ENCODE measurements at places on chromosomes 4 and X.

DNA sequence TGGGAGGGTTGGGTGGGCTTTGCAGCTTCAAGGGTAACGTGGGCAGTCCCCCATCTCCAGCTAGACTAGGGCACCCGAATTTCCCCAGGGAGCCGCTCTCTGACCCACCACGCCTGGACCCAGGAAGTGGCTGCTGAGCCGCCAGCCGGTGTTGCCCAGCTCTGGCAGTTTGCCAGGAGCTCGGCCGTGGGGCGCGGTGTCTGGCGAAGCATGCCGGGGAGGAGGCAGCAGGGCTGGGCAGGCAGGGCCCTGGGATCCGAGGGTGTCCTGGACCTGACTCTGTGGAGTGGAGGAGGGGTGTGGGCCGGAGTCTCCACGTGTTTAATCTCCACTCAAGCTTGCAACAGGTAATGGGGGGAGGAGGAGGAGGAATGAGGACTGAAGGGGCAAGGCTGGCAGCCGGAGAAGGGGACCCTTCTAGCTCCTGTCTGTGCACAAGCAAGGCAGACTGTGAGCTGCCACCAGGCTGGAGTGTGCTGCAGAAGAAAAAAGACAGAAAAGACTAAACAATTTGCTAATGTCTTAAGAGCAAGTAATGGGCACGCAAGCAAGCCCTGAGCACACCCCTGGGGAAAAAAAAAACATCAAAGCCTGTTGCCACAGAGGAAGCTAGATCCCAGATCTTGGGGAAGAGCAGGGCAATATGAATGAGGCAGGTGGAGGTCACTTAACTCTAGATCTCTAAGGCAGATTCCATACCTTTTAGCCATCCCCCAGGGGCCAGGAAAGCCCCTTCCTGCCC lies 2.4 kb downstream of the LONRF3 start:
- DNase-seq, result no peak

DNA sequence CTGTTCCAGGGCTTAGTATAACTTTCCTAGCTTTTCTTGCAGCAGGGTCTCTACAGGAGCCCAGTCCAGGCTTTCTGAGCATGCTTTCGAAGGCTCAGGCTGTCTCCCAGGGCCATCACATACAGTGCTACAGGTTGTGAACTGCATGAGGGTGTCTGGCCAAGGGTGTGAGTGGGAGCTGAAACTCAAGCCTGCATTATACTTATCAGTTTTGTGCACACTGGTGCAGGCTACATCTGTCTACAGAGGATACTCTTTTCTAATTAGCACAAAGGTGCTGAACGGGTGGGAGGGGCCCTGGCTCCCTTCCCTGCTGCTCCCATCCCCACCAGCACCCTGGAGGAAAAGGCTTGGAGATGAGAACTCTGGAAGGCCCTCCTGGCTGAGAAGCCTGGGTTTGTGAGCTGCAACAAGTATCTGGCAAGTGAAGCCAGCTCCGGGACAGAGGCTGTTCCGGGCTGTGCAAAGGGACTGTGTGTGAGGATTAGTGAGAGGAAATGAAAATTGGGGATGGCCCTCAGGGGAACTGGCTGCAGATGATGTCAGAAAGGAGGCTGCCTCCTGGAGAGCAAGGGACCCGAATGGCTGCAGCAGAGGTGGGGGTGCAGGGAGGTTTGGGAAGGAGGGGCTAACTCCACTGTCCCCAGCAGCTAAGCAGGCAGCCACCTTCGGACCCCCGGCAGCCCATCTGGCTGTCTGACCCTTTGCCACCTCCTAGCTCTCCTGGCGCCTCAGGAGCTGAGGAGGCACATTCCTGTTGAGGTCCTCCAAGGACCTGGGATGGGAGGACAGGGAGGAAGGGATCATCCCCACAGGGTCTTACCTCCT lies 68.5 kb downstream of the EFNB1 start:
- DNase-seq, result no peak

DNA sequence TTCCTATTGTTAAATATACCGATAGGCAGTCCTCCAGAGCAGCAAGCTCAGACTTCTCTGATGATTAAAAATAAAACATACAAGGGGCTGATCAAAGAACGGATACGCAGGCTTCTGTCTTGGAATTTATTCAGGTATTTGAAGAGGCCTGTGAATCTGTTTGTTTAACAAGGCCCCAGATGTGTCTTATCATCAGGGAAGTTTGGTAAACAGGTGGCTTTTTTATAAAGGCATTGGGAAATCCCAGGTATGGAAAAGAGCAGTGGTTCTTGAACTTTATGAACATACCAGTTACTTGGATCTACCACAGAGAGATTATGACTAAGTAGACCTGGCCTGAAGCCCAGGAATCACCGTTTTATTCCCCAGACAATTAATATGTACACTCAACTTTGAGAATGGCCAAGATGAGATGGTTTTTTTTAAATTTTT lies 47.9 kb downstream of the SOWAHB start:
- DNase-seq, result peak; percentile 96

- DNase-seq, result peak; percentile 65
These were observed 44.5 kb upstream of the TRIM2 start for GRCh38 chr4:153159728-153160221.

DNA sequence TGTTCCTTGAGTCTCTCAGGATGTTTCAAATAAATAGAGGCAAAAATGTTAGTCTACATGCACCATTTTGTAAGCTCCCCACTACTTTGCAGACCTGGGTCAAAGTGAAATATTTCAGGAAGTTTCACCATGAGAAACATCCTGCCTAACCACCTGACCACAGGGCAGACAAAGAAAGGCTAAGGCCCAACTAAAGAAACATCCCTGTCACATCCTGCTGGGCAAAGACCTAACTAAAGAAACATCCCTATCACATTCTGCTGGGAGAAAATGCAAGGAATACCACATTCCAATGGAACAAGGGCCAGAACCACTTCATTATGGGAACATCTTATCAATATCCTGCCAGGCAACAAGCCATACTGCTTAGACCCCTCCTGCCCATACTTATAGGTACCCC lies 1303.4 kb downstream of the TECRL start:
- no peak for DNase-seq

DNA sequence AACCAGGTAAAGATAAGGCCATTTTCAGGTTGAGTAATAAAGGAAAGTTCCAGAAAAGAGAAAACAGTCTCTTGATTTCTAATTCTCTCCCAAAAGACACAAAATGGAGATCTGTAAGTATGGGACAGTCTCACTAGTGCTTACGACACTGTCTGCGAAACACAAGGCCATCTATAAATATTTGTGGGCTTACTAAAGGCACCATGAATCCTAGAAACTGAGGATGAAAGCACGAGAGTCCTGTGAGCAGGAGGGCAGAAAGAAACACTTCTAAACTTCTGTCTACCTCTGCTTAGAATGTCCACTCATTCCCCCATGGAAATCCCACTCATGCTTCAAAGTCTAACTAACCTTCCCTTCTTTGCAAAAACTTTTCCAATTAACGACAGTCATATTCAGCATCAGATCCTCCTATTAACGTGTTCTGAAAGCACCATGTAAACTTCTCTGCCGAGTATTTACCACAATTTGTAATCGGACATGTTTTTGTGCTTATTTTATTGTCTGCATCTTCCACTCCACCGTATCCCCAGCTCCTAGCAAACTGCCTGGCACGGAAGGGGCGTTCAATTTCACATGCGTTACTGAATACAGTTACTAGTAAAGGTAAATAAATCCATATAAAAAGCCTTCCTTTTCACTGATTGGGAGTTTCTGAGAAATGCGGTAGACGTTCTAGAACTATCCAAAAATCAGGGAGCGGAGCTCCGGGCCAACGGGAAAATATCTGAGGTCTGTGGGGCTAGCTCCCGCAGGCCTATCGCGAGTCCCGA lies 665 bp downstream of the PSMD10 start:
- DNase-seq, result no peak

- DNase-seq, result no peak
These were observed 69.8 kb upstream of the LONRF3 start for GRCh38 chrX:118904664-118905063.

DNA sequence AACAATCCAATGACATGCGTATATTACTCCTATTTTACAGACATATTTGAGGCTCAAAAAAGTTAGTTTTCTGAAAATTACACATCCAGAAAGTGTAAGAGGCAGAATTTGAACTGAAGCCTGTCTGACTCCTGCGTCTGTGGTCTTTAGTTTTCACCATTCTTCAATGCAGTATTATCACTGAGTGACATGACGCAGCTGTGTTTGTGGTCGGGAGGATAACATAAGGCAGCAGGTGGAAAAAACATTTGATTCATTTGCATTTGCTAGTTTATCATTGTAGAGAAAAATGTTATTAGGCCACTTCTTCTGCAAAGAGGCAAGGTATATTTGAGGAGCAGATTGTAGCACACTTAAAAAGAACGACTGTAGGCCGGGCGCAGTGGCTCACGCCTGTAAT lies 186.7 kb downstream of the TENM3 start:
- no peak for DNase-seq

- DNase-seq, result peak; percentile 8
These were observed at the start of gene TLR3 for GRCh38 chr4:186068581-186069348. Gene TLR3 (plus strand): TSS chr4:186069156. CDS start chr4:186076620, 7,464 bp downstream.

DNA sequence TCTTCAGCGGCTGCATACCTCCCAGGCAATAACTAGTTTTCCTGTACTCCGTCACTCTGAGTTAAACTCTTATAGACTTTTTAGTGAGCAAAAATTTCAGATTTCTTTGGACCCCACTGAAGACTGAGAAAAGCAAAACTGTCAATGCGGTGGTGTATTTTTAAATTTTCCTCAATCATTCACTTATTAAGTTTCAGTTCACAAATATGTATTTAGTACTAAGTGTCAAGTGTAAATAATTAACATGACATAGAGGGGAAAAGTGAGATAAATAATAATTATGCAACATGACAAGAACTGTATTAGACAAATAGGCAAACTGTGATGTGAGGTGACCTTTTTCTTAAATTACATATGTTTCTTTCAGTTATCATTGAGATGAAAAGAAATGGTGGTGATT lies 124.4 kb downstream of the NAF1 start:
- DNase-seq, result no peak

DNA sequence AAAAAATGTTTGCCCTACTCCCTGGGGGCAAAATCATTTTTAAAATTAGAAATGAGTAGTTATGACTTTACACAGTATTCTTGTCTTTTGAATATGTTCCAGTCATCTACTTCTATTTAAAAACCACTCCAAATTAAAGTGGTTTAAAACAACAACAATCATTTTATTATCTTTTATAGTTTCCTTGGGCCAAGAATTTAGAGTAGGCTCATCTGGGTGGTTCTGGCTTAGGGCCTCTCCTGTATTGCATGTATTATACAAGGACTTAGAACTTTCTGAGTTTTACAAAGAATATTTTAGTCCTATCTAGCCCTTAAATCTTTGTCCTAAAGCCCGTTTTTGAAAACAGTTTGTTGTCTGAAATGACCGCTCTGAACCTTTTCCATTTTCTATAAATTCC lies 132.5 kb upstream of the INTU start:
- DNase-seq, result no peak

GRCh38 chr4:3655963-3656362 lies 110.2 kb upstream of the ADRA2C start:
- DNase-seq, result no peak

DNA sequence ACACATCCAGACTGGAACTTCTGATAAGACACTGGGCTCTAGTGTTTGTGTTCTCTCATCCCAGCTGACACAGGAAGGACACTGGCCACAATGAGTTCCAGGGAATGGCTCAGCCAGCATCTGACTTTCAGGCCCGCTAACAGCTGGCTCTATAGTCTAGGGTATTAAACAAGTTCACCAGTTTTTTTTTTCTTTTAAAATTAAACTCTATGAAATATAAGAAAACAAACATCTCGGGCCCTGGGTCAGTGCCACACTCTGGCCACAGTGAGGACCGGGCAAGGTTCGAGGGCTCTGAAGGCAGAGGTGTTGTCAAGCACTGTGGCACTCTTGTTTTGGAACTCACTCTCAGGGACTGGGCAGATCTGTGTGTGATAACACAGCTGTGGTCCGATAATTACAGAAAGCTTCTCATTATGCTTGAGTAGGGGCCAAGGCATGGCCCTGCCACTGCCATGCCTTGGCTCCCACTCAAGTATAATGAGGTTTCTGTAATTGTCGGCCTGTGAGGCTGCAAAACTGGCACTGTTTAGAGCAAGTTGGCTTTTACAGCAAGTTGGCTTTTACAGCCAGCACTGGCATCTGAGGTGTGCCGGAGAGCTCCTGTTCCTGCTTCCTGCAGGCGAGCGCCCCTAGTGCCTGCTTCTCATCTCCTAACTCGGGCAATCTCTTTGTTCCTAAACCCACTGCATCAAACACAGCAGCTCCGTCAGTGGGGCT lies 62.8 kb downstream of the PPP1R2C start:
- DNase-seq, result peak; percentile 26

DNA sequence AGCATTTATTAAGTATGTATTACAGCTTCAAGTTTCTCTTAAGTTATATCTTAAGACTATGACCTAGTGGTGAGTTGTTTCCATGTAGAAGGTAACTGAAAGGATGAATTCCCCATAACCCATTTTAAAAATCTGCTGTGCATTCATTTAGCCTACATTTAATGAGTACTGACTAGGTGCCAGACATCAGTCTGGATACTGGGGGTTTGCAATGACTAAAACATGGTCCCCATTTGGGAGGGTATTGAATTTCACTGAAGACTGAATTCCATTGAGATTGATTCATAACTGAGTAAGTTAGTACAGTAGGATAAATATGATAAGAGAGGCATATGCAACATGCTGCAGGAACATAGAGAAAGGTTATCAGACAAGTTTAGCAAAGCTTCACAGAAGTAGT lies 241.5 kb downstream of the FRAS1 start:
- DNase-seq, result no peak

GRCh38 chr4:144376866-144377265 lies 236.3 kb upstream of the GYPA start:
- DNase-seq, result no peak

GRCh38 chrX:1537031-1537715 lies at the start of gene P2RY8:
Gene P2RY8 (minus strand): TSS chrX:1537185. CDS start chrX:1466558, 70,627 bp downstream.
- DNase-seq, result no peak

DNA sequence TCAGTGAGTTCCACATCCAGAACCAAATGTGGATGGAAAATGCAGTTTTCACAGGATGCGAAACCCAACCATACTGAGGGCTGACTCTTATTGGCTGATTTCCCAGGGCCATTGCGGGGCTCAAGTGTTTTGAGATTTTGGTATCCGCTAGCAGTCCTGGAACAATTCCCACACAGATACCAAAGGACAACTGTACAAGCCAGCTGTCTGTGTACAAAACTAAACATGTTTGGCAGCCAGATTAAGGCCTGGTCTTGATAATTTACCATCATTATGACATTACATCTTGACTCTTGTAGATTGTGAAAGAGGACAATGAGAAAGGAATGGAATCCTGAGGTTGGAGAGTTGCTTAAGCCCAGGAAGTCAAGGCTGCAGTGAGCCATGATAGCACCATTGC lies 121.9 kb downstream of the DKK2 start:
- DNase-seq, result no peak

GRCh38 chrX:99142745-99143144 lies 1267.3 kb downstream of the PCDH19 start:
- no peak for DNase-seq

DNA sequence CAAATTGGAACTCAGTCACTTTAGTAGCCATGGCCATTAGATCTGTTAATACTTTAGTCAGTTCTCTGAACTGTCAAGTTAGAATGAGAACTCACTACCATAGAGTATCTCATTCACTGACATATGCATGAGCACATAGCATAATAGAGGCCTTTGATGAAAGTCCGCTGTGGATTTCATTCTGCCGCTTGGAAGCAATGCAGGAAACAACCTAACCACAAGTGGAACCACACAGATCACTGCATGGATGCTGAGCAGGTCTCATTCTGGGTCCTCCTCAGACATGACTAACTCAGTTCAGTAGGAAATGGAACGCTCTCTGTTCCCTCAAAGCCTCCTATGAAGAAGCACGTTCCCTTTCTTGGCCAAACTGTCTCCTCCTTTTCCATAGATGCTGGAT lies 1624.8 kb upstream of the TENM3 start:
- no peak for DNase-seq

- DNase-seq, result no peak
These were observed 807 bp downstream of the USP9X start for GRCh38 chrX:41085878-41086626.

GRCh38 chr4:178894126-178894525 lies 1451.9 kb upstream of the AGA start:
- DNase-seq, result no peak

Measured in astrocyte of the cerebellum (primary cell).